ENCODE measurements at places on chromosomes 2 and 18.

DNA sequence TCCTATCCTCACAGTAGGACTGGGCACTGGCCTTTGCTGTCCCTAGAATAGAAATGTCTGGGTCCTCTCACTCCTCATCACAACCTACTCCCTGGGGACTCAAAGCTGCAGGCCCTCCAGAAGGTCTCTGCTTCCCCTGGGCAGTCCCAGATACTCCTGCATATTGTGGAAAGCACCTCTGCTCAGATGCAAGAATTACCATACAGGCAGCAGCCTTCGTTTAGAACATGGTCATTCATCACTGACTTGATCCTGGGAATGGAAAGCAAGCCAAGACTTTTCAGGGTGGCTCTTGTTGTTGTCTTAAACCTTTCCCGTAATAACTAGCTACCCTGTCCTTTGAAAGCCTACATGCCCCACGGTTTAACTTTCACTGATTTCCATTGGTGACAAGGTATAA lies 53.1 kb upstream of the NPAS2 start:
- DNase-seq = no peak

DNA sequence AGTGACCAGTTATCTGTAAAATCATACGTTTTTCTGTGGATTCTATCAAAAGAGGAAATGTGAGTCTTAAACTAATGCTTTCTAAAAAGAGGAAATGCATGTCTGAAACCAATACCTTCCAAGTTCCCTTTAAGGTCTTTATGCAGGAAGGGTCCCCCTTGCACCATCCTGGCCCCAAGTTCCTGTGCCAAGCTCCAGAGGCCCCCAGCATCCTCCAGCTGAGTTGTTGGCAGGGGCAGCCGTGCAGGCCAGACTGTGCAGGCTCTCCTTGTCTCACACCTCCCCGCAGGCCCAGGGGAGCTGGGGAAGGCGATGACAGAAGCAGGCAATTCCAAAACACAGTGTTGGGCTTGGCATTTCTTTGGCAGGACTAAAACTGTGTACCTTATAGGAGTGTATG lies 39.2 kb downstream of the DPYSL5 start:
- DNase-seq = no peak

DNA sequence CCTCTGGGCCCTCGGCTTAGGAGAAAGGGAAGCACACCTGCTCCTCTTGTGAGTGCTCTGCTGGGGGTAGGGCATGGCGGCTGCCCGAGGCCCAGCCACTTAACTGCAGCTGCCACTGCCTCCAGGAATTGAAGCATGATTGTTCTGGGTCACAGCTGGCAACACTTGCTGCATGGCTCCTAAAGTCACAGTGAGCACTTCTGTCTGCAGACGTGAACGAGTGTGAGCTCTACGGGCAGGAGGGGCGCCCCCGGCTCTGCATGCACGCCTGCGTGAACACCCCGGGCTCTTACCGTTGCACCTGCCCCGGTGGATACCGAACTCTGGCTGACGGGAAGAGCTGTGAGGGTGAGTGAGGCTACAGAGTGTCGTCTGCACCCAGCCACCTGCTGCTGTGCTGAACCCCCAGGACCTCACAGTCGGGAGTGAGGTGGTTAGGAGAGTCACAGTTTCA lies 44.4 kb downstream of the FBLN7 start:
- DNase-seq = no peak

DNA sequence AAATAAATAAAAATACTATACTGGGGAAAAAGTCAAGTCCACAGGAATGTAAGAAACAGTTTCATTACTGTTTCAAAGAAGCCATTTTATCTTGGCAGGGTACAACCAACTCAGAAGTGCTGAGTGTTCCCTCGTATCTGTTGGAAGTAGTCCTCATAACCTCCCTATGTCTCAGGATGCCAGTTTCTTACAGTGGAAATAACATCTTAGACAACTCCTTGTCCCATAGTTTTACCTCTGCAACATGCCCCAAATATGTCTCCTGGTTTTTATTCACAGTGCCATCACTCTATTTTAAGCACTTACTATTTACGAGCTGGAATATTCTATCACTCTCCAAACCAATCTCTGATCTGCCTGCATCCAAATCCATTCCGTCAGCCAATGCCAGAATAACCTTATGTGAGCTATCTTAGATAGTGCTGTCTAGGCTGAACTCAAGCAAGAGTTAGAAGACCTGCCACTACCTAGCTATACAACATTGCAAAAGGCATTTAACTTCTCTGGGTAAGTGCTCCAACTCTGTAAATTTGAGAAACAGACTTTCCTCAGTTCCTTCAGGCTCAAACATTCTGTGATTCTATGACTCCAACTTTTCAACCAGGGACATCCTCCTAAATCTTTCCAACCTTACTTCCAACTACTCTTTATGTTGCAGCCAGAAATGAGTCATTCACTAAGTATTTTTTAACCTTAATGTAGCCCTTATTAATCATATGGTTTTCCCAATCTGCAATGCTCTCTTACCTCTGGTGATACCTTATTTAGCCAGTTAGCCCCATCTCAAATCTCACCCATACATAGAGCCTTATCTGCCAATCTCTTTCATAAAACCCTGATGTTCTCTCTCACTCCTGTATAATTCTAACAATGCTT lies 66.7 kb downstream of the RTN4 start:
- DNase-seq = no peak

DNA sequence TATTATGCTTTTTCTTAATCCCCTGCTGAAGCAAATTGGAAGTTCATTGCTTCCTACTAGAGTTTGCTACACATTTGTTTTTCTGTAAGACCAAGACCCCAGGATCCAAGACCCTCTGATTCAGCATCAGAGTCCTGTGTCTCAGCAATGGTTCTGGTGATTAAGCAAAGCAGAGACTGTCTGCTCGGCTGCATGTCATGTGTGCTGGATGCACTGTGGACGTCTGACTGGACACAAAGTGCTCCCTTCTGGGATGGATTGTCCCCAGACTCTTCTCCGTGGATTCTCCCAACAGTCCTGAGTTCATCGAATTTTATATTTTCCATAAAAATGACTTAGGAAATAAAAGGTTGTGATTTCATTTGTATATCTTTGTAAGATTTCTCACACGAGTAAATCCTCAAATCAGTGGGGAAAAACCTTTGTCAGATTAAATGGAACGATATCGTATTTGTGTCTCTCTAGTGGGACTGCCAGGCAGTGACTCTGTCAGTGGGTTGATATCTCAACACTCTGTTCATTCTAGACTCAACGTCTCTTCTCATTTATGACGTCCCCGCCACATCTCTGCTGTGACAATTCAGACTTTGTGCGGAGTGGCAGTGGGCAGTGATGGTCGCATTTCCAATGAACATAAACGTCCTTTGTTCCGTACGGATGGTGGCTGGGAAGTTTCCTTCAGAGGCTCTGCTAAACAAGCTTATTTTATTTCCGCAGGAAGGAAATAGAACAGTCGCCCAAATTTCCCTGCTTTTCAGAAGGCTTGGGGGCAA lies 58.6 kb downstream of the NCAPH start:
- no peak for DNase-seq

DNA sequence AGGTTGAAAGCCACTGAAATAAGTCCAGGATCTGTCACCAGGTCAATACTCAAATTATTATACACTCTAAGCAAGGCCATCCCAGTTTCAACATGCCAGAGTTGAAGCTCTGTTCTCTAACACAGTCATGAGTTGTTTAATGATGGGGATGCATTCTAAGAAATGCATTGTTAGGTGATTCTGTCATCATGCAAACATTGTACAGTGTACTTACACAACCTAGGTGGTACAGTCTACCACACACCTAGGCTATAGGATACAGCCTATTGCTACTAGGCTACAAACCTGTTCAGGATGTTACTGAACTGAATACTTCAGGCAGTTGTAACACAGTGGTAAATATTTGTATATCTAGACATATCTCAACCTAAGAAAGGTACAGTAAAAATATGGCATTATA lies 162.2 kb downstream of the BAZ2B start:
- no peak for DNase-seq

GRCh38 chr2:167579826-167580225 lies 667.6 kb downstream of the STK39 start:
- no peak for DNase-seq

DNA sequence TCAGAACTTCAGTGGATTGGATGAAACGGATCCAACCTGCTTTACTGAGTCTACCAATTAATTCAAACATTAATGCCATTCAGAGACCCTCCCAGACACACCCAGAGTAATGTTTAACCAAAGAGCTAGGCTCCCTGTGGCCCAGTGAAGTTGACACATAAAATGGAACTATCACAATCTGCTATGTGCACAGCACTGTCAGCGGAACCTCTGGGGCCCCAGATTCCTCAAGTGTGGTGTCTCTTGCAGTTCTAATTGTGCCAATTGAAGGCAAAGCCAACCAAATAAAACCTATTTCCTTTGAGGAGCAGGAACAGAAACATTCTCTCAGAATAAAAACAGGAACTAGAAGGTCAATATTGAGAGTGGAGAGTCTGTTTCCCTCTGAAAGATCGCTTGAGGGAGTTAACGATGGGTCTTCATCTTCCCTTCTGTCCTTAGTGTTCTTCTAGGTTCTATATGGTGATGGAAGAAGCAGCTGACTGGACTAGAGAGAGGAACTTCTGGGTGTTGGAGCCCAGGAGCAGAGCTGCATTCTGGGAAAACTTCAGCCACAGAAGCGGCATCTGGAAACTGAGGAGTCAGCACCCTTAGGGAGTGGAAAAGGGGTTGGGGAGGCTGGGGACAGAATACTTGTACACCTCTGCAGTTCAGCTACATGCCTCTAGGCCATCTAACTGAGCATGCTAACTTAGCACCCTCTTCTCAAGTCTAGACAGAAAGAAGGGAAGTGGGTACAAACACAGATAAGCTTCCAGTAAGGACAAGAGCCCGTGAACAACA lies 174.4 kb upstream of the FBXO11 start:
- no peak for DNase-seq

DNA sequence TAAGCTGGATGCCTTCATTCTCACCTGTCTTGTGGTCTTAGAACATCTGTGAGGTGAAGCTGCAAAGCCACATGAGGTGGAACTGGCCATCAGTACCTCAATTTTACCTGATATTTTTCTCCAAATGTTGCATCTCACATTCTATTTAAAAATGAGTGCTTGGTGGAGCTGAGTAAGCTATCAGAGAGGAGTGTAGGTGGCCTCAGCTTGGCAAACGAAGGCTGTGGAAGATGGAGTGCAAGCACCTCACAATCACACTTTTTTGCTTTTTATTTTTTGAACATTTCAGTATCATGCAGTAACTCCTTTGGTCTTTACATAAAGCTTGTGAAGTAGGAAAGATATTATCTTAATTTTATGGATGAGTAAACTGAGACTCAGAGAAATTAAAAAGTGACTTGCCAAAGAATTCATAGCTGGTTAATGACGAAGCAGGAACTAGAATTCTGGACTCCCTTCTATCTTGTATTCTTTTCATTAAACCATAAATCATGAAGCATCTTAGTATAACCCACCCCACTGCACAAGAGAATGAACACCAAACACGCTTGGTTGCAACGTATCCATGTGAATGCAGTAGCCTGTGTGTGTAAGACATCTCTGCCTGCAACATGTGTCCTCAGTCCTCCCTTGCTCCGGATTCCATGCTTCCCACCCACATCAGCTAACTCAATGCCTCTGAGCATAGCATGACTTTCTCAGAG lies 27.2 kb downstream of the C2orf49 start:
- no peak for DNase-seq

DNA sequence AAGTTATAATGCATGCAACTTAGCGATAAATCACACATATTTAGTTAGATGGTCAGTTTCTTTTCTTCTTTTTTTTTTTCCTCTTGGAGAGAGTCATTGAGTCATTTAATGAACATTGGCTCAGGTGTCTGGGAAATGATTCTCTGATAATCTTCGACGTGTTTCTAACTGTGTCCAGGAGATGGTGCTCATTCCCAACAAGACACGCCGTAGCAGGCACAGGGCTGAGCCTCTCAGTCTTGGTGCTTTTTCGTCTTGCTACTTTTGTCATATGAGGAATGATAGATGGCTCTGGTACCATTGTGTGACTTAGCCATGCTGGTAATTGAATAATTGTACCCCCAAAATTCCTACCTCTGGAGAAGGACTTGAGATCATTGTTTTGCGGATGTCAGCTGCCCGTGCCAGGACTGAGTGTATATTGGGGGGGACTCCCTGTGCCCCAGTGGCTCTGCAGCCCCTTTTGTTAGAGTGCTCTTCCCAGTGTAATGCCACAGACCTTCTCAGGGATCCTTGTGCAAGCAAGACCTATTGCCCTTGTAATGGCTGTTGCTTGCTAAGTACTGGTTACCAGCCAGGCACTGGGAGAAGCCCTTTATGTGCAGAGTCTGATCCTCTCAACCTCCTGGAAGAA lies 107.6 kb upstream of the CYRIA start:
- no peak for DNase-seq

- DNase-seq = no peak
Observed at GRCh38 chr2:202406445-202406978, 30.4 kb downstream of the BMPR2 start.

- DNase-seq = no peak
Observed at GRCh38 chr2:139386401-139386800, 606.2 kb upstream of the NXPH2 start.

DNA sequence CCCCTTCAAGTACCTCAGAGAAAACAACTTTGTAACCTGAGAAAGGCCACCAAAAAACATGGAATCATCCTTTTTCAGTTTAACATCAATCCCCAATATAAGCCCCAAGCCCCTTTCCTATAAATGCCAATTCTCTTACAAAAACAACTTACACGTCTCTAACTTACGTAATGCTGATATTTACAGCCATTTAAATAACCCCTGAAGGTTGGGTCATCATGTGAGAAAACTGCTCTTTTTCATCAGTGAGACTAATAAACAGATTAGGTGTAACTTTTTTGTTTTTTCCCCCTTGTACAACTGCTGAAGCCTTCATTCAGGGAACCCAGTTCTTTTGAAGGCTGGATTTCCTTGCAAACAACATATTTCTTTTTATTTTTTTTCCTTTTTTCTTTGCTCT lies 3.7 kb downstream of the FASTKD1 start:
- DNase-seq = no peak

DNA sequence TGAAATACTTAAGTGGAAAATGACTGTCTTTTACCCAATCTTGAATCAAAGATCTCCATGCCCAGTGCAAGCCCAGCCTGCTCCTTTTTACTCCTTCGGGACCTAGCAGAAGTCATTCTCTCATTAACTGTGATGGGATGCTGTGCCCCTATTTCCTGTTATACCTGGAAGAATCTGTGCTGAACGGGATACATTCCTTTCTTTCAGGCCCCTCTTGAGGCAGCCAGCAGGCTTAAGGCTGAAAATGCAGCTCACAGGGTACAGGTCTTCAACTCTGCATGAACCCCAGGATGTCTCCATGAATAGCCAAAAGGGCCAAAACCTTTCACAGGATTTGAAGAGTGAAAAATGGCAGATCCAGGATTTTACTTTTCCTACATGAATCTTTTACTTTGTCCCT lies 784.8 kb upstream of the KLHL29 start:
- no peak for DNase-seq

Data from activated CD8-positive, alpha-beta memory T cell treated with anti-CD3 and anti-CD28 coated beads for 1 hour (primary cell).